Hindlimb muscle (tissue), 1 donor: ENCODE measurements at places on chromosomes 5 and 9.

GRCh38 chr5:16883806-16884205 lies 52.3 kb downstream of the MYO10 start:
- DNase-seq, result no peak

DNA sequence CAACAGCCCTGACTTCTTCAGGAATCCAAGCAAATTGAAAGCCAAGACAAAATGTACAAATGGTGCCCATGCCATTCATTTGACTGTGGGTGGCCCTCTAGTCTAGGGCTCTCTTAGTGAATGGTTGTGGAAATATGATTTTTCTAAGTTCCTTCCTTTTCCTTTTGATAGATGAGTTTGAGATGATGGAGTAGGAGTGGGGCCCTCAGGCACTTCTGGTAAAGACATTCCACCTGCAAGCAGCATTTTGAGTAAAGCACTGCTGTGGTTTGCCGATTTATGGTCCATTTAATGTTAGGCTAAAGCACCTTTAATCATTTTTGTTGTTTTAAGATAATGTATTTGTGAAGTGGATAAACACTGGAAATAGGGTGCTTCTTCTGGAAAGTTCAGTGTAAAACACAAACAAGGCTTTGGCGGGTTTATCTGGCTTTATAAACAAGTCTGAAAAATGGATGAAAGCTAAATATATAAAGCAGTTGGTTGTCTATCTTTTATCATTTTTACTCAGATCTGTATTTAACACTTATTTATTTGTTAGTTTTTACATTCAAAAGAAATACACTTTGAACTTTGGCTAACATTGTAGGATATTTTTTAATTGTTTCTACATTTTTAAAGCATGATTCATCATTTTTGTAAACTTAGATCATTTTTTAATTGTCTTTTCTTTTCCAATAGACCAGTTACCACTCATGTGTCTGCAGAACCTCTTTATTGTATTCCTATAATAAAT lies 213.5 kb downstream of the PJA2 start:
- no peak for DNase-seq

DNA sequence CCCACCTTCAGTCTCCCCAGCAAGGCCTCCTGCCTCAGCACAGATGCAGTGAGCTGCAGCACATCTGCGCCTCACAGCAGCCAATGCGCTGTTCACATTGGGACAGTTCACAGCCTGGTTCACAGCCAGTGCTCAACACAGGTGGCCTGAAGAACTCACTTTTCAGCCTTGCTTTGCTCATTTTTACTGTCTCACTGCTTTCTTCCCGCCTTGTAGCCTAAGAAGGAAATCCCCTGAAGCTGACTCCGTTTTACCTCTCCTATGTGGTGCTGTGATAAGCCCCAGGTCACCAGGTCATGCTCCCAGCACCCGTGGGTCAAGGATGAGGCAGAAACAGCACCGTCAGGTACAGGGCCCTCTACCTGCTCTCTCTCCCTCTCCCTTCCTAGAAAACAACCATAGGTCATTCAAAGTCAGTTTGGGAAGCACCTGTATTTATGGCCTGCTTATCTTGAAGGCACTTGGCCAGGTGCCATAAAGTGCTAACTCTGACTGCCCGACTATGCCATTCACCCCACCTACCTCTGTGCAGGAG lies 1.1 kb downstream of the GCNT4 start:
- DNase-seq, result no peak

- no peak for DNase-seq
Observed at GRCh38 chr5:32358611-32359010, 45.9 kb upstream of the MTMR12 start.

DNA sequence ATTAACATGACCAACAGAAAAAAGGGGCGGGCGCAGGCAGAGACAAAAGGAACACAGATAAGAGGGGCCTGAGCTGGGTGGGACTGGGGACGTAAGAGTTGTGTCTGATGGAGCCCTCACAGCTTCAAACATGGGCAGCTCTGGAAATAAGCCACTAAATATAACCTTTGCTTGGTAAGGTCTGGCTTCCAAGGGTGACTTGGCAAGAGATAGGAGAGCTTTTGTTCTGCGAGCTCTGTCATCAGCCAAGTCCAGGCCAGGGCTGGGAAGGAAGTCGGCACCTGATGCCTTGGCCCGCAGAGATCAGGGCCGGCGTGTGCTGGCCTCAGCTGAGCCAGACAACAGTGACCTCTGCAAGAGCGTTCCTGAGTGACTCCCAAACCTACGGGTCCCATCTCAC lies 11.8 kb downstream of the TRUB2 start:
- no peak for DNase-seq

GRCh38 chr9:136681029-136681428 lies 6.2 kb downstream of the AGPAT2 start:
- DNase-seq, result no peak

DNA sequence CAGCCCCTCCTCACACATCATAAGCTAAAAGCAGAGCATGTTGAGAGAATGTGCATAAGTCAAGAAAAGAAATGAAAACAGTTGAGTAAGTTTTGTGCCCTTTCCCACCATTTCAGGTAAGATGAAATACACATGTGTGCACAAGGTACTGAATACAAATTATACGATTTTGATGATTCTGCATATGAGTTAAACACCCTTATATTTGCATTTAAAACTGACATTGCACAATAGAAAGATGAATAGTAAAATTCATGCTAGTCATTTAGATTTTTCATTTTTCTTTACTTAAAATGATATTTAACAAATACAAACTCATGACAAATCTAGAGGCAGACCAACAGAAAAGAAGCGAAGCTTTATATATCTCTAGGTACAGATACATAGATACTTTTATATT lies 24.9 kb upstream of the PSD2 start:
- no peak for DNase-seq

DNA sequence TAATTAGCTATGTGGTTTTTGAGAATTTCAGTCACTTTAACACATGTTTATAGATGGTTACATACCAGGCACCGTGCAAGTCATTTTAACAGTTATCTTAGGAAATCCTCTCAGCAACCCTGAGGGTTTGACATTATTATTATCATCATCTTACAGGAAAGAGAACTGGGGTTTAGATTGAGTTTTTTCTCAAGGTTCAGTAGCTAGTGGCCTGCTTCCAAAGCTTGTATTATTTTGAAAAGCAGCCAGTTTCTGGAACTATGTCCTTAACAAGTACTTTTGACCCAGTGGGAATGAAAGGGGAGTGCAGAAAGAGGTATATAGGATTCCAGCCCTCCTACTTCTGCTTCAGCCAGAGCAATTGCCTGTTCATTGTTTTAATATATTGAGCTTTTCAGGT lies 157.5 kb downstream of the COMMD10 start:
- DNase-seq, result peak; percentile 7

DNA sequence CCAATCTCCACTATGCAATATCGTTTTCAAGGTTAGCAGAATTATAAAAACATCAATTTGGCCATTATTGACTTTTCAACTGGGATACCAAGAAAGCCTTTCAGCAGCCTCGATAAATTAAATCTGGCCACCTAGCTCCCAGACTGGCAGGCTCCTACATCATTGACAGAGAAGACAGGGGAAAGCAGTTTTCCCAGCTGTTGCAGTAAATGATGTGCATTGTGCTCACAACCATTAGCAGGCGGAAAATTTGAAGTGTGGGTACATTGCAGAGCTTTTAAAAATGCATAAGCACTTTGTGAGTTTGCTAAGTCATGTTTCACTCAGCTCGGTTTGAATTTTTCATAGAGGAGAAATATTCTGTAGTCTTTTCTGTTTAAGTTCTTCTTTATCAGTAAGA lies 297.9 kb downstream of the KCTD16 start:
- DNase-seq, result peak; percentile 38

DNA sequence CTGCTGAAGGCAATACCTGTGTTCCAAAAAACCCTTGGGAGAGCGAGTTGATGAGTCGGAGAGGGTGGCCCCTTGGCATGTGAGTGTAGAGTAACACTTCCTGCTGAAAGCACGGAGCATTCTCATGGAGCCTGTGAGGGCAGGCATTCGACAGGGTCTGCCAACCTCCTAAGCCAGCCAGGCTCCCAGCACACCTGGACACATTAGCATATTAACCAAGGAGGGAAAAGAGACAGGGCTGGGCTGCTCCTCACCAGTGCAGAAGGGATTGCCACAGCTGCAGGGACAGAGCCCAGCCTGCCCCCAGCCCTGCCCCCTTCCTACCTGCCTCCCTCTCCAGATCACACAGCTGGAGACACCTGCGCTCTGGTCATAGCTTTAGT lies 46.4 kb upstream of the SEMA4D start:
- DNase-seq, result no peak

DNA sequence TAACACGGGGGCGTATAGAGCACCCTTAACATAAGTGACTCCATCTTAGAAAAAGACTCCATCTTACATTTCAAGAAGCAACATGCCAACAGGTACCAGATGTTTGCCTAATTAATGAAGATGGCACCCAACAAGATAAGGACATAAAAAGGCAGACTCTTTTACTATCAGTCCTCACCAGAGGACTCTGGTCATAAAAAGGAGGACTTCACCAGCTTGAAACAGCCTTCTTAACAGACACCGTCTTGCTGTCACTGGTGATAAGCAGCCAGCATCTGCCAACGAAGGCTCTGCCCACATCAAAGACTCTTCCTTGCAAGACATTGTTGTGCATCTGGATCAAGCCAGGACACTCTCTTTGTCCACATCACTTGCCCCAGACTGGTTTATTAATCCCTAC lies 80.3 kb downstream of the S1PR3 start:
- DNase-seq, result no peak

GRCh38 chr9:123232332-123232731 lies 36.1 kb downstream of the STRBP start:
- no peak for DNase-seq

GRCh38 chr9:116342061-116342460 lies 188.5 kb downstream of the PAPPA start:
- no peak for DNase-seq

DNA sequence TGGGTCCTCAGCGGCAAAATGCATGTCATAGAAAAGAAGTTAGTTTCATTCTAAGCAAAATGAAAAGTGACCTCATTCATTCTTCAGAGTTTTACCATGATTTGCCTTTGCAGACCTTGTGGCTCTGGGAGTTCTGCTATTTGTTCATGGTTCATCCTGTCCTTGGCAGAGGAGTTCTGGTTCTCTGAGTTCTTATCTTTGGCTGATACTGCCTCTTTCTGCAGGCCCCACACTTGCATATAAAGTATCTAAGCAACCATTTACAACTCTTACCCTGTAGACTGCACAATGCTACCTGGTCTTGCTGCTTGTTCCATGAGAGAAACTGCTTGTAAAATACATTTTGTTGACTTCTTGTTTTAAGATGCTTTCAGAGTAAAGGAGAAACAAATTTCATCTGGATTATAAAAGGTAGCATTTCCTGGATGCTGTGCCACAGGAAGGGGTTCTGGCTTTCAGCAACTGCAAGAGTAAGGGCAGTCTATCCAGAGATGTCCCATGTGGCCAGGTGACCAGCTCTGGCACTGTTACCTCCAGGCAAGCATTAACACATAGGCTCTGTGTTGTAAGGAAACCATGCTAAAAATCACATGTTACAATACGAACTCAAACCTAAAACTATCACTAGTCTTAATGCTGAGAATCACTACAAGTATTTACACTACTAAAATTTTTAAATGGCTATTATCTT lies 513.2 kb downstream of the SPOCK1 start:
- no peak for DNase-seq

- no peak for DNase-seq
Observed at GRCh38 chr5:60505373-60506171, 194.4 kb downstream of the DEPDC1B start.

- DNase-seq, result no peak
Observed at GRCh38 chr5:58871648-58872242, 288.9 kb downstream of the RAB3C start.

DNA sequence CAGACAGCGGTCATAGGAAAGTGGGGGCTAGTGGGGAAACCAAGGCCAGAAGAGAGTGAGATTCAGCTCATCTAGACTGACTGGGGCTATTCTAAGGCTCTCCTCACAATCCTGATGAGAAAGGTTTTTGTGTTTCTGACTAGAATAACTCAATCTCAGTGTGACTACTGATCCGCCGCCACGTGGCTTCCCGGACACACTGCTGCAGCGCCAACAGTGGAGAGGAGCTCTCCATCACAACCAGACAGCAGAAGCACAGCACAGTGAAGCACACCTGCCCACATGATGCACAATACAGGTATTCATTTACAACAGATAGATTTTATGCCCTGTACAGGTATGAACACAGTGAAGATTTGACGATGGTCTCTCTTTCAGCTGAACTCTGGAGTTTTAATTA lies 25.4 kb downstream of the NREP start:
- DNase-seq, result no peak

DNA sequence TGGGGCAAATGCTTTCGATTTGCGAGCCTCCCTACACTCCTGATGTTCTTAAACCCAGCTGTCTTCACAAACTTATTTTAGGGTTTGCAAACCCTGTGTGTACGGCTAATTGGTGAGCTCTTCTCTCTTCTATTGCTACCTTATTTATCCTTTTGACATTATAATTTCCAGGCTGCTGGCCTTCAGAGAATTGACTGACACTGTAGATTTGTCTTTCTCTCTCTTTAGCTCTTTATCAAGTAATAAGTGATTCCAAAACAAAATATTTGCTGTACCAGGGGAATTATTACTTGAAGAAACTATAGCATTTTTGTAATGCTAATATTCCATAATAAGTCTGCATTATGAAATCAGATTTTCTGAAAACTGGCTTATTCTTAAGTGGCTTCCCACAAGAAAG lies 92.5 kb downstream of the NPR3 start:
- no peak for DNase-seq

GRCh38 chr9:3827175-3827574 lies 301.4 kb upstream of the RFX3 start:
- DNase-seq, result no peak
